Upper lobe of left lung (tissue), 6 donors: ENCODE measurements at places on chromosomes 7 and 10.

- no peak for DNase-seq
- no peaks in the 10 kb centered on the region for H3K4me1 ChIP-seq
- no peak overlapping the region for H3K4me3 ChIP-seq
These were observed 54.9 kb downstream of the SEM1 start for GRCh38 chr7:96654630-96655188.

- no peaks in the 10 kb centered on the region for H3K27me3 ChIP-seq
- peaks cover 21% of the 10 kb centered on the region for H3K4me1 ChIP-seq
- no peaks in the 10 kb centered on the region for H3K36me3 ChIP-seq
- no peak for DNase-seq
- no peak overlapping the region for H3K4me3 ChIP-seq
These were observed 144.7 kb downstream of the PFKFB3 start for GRCh38 chr10:6347391-6347951.

- H3K36me3 ChIP-seq: no peaks in the 10 kb centered on the region
- no peaks in the 10 kb centered on the region for H3K4me1 ChIP-seq
- H3K4me3 ChIP-seq: no peak overlapping the region
- no peaks in the 10 kb centered on the region for H3K27me3 ChIP-seq
- H3K27ac ChIP-seq: no peak overlapping the region
These were observed 599.0 kb downstream of the TNS3 start for GRCh38 chr7:46982928-46983327.

DNA sequence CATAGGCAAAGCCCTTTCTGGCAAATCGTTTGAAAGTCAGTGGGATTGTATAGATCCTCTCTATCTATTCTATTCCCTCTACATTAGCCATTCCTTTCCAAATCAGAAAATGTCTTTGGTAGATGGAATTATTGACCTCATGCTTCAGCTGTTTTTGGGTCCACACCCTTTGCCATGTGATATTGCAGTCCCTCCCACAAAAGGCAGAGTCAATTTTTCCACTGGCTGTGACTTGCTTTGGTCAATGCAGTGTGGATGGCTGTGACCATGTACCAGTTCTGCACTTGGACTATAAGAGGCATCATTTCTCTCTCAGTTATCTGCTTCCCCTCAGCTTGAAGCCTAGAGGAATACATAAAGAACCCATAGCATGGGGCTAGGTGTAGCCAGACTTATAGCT is 332.9 kb downstream of the PTEN start:
- H3K4me3 ChIP-seq: no peak overlapping the region
- DNase-seq: no peak
- H3K27ac ChIP-seq: no peak overlapping the region
- no peaks in the 10 kb centered on the region for H3K36me3 ChIP-seq
- no peaks in the 10 kb centered on the region for H3K27me3 ChIP-seq

DNA sequence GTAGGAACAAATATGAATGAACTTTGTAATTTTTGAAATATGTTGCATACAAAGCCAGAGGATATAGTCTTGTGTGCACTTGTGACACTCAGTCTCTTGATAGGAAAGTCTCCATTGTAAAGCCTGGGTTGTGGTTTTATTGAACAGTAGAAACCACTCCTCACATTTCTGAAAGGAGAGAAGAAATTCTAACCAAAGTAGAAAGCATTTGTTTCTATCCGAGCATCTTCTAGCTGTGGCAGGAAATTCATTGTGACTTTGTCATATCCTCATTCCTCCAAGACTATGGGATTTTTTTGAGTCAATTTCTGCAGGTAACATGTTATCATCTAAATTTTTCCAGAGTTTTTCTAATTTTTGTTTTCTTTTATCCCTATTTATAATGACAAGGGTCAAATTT is 55.5 kb upstream of the NCF1 start:
- no peaks in the 10 kb centered on the region for H3K4me1 ChIP-seq
- no peak for DNase-seq
- H3K4me3 ChIP-seq: no peak overlapping the region
- H3K27ac ChIP-seq: no peak overlapping the region
- H3K27me3 ChIP-seq: no peaks in the 10 kb centered on the region

DNA sequence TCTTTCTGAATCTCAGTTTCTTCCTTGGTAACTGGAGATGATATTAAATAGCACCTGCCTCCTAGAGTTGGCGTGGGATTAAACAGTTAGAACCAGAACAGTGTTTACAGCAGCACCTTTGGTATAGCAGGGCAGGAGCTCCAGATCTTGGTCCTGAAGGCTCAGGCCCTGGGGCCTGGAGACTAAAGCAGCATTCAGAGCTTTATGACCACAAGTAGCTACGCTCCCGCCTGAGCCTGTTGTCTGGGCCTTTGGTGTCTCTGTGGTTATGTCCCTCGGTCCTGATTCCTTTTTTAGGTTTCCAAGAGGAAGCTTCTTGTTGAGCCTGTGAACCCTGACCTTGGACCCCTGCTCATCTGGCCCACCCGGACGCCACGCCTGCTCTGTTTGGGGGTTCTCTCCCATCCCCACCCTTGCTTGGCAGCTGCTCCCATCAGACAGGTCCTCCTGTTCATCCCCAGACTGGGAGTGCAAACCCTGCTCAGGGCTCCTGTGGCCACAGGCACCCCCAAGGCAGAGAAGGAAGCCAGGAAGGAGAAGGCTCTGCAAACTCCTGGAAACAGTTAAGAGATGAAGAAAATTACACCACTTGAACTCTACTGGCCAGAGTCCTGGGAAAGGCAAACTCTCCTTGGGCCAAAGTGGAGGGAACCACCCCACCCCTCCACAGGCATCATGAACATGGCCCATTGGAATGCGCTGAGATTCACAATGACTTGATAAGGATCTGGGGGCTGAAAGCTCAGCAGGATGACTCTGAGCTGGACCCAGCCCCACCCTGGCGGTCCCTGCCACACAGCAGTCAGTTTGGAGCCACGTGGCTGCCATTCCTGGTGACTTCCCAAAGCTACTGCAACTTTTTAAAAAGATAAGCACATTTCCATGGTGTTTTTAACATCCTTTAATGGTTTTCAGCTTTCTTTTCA is 50.1 kb upstream of the TMEM72 start:
- DNase-seq: no peak
- peaks cover 18% of the 10 kb centered on the region for H3K4me1 ChIP-seq
- no peaks in the 10 kb centered on the region for H3K27me3 ChIP-seq

- no peaks in the 10 kb centered on the region for H3K27me3 ChIP-seq
- H3K4me3 ChIP-seq: no peak overlapping the region
- H3K36me3 ChIP-seq: no peaks in the 10 kb centered on the region
- no peak for DNase-seq
These were observed 376.0 kb downstream of the TFEC start for GRCh38 chr7:115654384-115655214.

GRCh38 chr10:6208799-6209235 is 6.1 kb downstream of the PFKFB3 start:
- no peak overlapping the region for H3K4me3 ChIP-seq
- peaks cover 22% of the 10 kb centered on the region for H3K4me1 ChIP-seq
- no peak for DNase-seq
- peak overlapping the region; percentile 36 for H3K27ac ChIP-seq
- H3K27me3 ChIP-seq: no peaks in the 10 kb centered on the region

GRCh38 chr7:1665549-1666316 is 4.3 kb upstream of the ELFN1 start:
- no peak overlapping the region for H3K27ac ChIP-seq
- no peaks in the 10 kb centered on the region for H3K36me3 ChIP-seq
- no peak for DNase-seq
- peaks cover 25% of the 10 kb centered on the region for H3K27me3 ChIP-seq

- no peaks in the 10 kb centered on the region for H3K36me3 ChIP-seq
- no peak overlapping the region for H3K4me3 ChIP-seq
- H3K27me3 ChIP-seq: no peaks in the 10 kb centered on the region
- peaks cover 13% of the 10 kb centered on the region for H3K4me1 ChIP-seq
These were observed 6.2 kb upstream of the TMEM273 start for GRCh38 chr10:49194212-49194920.

DNA sequence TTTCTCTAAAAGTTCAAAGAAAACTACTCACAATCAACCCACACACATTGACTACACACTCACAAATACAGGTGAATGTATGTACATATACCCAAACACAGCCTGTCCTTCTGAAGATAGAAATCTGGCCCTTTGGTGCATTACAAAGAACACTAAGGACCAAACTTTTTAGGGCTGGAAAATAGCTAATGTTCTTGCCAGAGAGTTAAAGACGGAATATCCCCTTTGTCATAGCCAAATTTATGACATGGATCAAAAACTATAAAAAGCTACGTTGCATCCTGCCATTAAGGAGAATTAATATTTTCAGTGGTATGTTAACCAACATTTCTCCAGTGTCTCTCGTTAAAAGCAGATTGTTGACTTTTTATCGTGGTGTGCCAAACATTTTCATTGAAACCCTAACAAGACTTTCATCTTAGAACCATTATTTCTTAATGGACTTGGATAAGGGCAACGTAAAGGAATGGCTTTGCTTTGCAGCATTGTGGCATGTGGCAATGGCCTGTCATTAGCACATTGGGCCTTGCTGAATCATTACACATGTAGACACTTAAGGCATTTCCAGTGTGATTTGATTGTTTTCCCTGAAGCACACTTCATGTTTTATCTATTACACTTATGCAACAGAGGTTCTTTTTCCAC is 150.9 kb upstream of the MEOX2 start:
- H3K27ac ChIP-seq: no peak overlapping the region
- peaks cover 9% of the 10 kb centered on the region for H3K4me1 ChIP-seq
- H3K4me3 ChIP-seq: no peak overlapping the region

- DNase-seq: no peak
- H3K4me1 ChIP-seq: peaks cover 17% of the 10 kb centered on the region
- H3K36me3 ChIP-seq: peaks cover 23% of the 10 kb centered on the region
These were observed 48.1 kb downstream of the TNPO3 start for GRCh38 chr7:129006636-129007414.

- no peak for DNase-seq
- no peak overlapping the region for H3K27ac ChIP-seq
- H3K4me3 ChIP-seq: no peak overlapping the region
These were observed 95.8 kb downstream of the CLEC2L start for GRCh38 chr7:139619367-139619657.

GRCh38 chr10:95288303-95288702 is 2.5 kb downstream of the PDLIM1 start:
- peaks cover 45% of the 10 kb centered on the region for H3K4me1 ChIP-seq
- peak overlapping the region; percentile 94 for H3K27ac ChIP-seq
- no peaks in the 10 kb centered on the region for H3K27me3 ChIP-seq

DNA sequence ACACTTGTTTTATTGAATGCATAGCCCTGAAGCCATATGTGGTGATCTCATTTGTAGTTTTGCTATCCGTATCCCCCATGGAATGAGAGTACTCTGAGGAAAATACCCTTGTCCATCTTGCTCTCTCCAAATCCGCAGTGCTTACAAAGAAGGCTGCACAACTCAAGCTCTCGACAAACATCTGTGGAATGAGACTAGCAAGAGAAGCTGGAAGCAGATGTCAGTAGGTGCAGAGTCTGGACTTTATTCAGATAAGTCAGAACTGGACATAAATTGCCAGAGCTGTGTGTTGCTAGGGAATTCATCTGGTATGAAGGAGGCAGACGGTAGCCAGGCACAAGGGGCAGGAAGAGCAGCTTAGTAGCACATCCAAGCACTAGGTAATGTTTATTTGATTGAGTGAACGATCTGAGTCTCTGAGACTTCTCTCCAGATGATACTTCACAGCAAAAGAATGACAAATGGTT is 1046.2 kb downstream of the XPNPEP1 start:
- H3K4me3 ChIP-seq: no peak overlapping the region
- H3K4me1 ChIP-seq: no peaks in the 10 kb centered on the region
- no peak overlapping the region for H3K27ac ChIP-seq
- DNase-seq: no peak
- no peaks in the 10 kb centered on the region for H3K27me3 ChIP-seq
- no peaks in the 10 kb centered on the region for H3K36me3 ChIP-seq

- H3K36me3 ChIP-seq: no peaks in the 10 kb centered on the region
- peaks cover 10% of the 10 kb centered on the region for H3K4me1 ChIP-seq
- H3K27me3 ChIP-seq: no peaks in the 10 kb centered on the region
- no peak overlapping the region for H3K4me3 ChIP-seq
- no peak overlapping the region for H3K27ac ChIP-seq
- no peak for DNase-seq
These were observed 45.5 kb upstream of the MGMT start for GRCh38 chr10:129421399-129422010.

DNA sequence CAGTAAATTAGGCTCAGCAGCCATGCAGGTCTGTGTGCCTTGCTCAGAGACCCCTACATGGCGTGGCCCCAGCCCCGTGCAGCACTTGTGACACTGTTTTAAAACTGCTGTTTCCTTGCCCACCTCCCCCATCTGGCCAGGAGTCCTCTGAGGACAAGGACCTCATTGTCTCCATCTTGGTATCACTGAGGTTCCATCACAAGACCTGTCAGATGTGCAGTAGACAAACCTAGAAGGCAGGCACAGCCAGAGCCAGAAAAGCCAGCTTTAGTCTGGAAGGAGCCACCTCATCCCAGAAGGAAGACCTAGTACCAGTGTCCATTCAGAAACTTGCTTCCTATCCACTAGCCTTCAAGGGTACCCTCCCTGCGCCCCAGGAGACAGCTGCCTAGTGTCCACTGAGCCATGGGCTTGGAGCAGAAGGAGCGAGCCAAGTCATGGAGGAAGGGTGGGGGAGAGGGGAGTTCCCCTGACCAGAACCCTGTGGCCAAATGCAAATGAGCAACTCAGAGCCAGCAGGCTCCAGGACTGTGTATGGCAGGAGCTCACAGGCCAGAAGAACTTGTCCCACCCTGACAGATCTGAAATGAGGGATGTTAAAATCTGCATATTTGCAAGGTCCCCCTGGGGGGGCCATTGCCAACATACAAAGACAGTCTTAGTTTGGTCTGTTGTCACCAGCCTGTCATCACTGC is 176.1 kb downstream of the SH3PXD2A start:
- peak overlapping the region; percentile 75 for H3K27ac ChIP-seq
- peaks cover 13% of the 10 kb centered on the region for H3K4me1 ChIP-seq
- H3K36me3 ChIP-seq: no peaks in the 10 kb centered on the region
- no peak for DNase-seq

DNA sequence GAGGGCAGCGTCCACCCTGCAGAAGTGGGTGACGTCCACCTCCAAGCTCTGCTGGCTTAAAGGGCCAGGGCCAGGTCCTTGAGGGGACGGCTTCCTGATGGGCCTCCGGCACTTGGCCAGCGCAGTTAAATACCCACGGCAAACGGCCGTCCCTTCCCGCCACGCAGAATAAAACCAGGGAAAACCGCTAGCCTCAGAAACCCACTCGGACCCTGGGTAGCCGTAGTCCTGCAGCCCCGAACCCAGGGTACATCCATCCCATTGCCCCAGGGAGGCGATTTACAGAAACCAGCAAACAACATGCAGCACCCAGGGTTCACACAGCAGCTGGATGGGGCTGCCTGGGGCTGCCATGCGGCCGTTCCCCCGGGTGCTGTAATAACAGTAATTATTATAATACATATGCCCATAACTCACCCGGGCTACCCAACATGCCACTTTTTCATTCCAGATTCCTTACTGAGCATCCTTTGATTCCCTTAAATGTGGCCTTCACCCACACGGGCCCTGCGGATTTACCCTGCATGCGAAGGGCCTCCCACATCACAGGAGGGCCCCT is 81.5 kb upstream of the PDGFA start:
- no peaks in the 10 kb centered on the region for H3K36me3 ChIP-seq
- H3K27me3 ChIP-seq: no peaks in the 10 kb centered on the region
- H3K4me1 ChIP-seq: peaks cover 40% of the 10 kb centered on the region
- H3K4me3 ChIP-seq: peak overlapping the region; percentile 6
- no peak for DNase-seq

GRCh38 chr7:68943786-68944185 is 654.5 kb upstream of the AUTS2 start:
- H3K4me1 ChIP-seq: no peaks in the 10 kb centered on the region
- no peak for DNase-seq
- no peaks in the 10 kb centered on the region for H3K27me3 ChIP-seq
- H3K4me3 ChIP-seq: no peak overlapping the region

- no peak overlapping the region for H3K4me3 ChIP-seq
- no peak overlapping the region for H3K27ac ChIP-seq
- no peaks in the 10 kb centered on the region for H3K27me3 ChIP-seq
These were observed 637.0 kb downstream of the ZNF716 start for GRCh38 chr7:58086871-58087535.

GRCh38 chr10:101236376-101237080 is 7.3 kb upstream of the LBX1 start:
- no peak overlapping the region for H3K27ac ChIP-seq
- H3K4me1 ChIP-seq: peaks cover 3% of the 10 kb centered on the region
- H3K36me3 ChIP-seq: no peaks in the 10 kb centered on the region
- no peak overlapping the region for H3K4me3 ChIP-seq
